Kidney (tissue), 22 donors: ENCODE measurements at places on chromosomes 2 and 18. TPM values are rescaled to one million over a fixed set of nuclear protein-coding genes. Genes with fewer than 3 reads are reported as not detected.

DNA sequence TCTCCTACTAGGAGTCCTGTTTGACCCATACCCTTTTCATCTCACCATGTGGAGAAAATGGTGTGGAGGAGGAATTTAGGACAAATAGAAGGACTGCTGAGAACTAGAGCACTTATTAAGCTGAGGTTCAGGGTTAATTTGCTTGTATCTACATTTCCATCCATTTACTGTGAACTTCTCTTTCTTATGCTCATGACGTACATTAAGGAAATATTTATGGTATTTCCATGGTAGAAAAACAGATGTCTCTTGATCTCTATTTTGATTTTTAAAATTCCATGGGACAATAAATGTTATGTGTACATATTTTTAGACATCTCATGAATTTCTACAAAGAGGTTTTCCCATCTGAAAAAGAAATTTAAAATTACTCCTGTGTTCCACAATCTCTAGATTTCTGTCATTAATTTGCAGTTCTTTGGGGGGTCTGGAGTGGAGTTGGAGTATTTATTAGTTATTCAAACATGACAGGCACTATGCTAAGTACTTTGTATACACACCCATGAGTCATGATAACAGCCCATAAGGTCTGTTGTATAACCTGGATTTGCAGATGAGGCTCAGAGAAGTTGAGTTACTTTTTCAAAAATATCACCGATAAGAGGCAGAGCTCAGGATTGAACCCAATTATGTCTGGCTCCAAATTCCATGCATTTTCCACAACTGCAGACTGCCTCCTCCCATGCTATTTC is 112.6 kb downstream of the COPS8 start:
- no peak for DNase-seq

DNA sequence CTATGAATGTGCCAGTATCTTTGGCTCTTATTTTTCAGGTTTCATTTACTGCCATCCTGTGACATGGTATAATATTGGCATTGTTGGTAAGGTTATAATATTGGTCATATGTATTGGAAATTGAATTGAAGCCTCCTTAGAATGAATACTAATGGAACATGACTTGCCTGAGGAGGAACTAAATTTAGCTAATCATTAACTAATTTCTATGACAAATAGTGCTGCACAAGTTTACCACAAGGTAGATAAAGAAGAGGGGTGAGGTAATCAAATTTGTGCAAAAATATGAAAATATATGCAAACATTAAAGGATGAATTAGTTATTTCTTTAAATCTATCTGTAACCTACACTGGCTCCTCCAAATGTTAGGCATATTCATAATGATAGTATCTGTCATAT is 43.2 kb upstream of the ORC2 start:
- no peak for DNase-seq

DNA sequence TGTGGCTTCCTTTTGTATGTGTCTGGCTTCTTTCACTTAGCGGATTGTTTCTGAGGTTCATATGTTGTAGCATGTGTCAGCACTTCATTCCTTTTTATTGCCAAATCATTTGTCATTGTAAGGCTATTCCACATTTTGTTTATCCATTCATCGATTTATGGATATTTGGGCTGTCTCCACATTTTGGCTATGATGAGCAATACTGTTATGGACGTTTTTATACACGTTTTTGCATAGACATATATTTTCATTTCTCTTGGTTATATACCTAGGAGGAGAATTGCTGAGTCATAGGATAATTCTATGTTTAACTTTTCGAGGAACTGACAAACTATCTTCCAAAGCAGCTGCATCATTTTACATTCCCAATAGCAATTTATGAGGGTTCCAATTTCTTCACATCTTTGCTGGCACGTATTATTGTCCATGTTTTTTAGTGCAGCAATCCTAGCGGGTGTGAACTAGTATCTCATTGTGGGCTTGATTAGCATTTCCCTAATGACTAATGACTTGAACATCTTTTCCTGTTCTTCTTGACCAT is 48.1 kb upstream of the TBC1D8 start:
- DNase-seq = no peak

GRCh38 chr2:199207011-199207410 is 250.7 kb downstream of the SATB2 start:
- no peak for DNase-seq

Gene CXCR1
- not detected for polyA plus RNA-seq

GRCh38 chr2:152221839-152222238 is 46.3 kb upstream of the STAM2 start:
- DNase-seq = no peak

- peak; percentile 69 for DNase-seq
Observed at GRCh38 chr2:210195101-210195852, 24.1 kb upstream of the KANSL1L start.

Gene FHOD3
- 28.0 TPM for polyA plus RNA-seq

GRCh38 chr18:574149-574860 is 5.9 kb upstream of the CETN1 start:
- no peak for DNase-seq

Gene IGFBP5
- 362 TPM for polyA plus RNA-seq

GRCh38 chr2:188610827-188611226 is 319.2 kb downstream of the GULP1 start:
- no peak for DNase-seq

DNA sequence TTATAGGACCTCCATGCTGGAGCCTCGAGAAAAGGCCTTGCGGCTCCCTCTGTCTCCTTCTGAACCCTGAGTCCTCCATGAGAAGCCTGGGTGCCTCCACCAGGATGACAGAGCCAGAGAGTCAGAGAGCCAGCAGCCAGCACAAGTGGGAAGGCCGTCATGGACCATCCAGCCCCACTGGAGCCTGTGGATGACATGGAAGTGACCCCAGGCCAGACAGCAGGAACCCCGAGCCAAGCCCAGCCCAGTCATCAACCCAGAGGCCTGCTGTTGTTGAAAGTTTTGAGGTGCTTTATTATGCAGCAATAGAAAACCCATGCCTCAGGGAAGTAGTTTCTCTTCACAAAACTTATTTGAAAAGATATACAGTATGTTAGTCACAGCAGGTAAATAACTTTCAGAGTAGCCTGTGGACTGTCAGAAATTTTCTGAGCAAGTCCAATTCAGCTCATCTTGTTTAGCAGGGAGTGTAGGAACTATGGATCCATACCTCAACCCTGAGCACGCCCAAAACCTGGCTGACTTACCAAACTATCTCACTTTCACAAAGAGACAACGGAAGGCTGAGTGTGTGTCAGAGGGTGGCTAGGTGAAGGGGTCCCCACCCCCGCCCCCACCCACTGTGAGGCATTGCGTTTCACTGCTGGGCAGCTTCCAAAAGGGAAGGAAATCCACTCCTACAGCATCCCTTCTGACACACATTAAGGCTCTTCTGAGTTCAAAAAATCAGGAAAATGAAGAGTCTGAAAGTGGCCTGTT is 79.9 kb upstream of the NDUFV2 start:
- DNase-seq = no peak

Gene CAPN10
- polyA plus RNA-seq = 26.3 TPM

- DNase-seq = no peak
Observed at GRCh38 chr18:44699572-44700261, 19.0 kb downstream of the SETBP1 start.

Gene ASB18
- polyA plus RNA-seq = not detected

- no peak for DNase-seq
Observed at GRCh38 chr18:80106482-80107051, 2.5 kb upstream of the ADNP2 start.

Gene UGT1A7
- polyA plus RNA-seq = 1.3 TPM

Gene KIF5C
- polyA plus RNA-seq = 1.0 TPM

DNA sequence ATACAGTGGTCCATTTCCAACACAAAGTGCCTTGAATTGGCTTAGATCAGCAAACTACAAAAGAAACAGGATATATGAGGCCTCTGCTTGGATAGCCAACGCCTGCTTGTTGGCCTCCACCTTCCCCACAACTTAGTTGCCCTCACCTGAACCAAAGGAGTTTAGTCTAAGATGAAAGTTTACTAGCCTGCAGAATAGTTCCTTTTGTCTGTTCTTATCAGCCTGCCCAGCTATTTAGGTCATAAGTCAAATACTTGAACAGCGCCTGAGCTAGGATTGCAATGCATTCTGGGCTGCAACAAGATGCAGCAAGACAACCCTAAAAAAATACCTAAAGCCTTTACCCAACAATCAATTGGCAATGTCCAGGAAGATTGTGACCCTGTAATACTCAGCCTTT is 13.1 kb upstream of the EPG5 start:
- DNase-seq = no peak

Gene NYAP2
- not detected for polyA plus RNA-seq

DNA sequence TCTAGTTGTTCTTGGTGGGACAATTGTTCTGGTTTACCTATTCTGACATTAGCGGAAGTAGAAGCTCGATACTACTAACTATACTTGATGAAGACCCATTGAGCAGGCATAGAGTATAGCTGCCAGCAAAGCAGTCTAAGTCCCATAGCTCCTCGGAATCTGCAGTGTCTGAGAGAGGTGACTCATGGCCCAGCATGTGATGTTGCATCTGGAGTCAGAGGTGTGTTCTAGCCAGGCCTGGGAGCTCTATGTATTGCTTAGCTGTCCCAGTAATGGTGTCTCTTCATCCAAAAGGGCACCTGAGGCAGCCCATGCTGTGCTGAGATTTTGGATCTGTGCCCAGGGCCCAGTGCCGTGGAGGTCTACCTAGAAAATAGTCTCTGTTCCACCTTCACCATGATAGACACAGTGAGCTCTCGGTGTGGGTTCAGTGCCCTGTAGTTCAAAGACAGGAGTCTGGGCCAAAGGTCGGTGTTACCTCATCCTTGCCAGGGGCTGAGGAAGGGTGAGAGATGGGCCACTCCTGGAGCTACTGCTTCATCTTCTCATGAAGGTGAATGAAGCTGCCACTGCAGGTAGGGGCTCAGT is 47.3 kb downstream of the MEX3C start:
- no peak for DNase-seq

Gene LYPD1
- 4.7 TPM for polyA plus RNA-seq
